Activated naive CD4-positive, alpha-beta T cell treated with Interleukin-2 at 50 U/mL for 16 hours (primary cell): ENCODE measurements at places on chromosomes 7 and 10.
A peak's percentile ranks its signal among the peaks of the same experiment; 100 is the strongest.

DNA sequence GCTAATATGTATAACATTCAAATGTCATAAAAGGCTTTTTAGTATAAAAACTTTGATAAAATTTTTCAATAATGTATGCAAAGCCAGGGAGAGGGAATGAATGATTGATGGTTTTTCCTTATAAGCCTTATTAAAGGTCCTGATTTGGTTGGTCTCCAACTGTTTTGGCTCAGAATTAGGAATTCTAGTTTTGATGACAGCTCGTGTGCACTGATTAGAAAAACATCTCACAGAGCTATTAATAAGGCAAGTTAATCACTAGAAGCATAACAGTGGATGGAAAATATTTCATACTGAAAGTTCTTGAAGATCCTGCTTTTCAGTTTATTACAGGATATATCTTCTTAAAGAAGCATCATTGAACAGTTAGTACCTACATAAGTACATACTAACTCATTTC, 114.9 kb upstream of the NOBOX start:
- no peak for DNase-seq

GRCh38 chr7:149498811-149499210, 1.2 kb upstream of the ZNF746 start:
- no peak for DNase-seq

- DNase-seq: no peak
Measured at GRCh38 chr10:84340187-84340586, 11.8 kb downstream of the CCSER2 start.

DNA sequence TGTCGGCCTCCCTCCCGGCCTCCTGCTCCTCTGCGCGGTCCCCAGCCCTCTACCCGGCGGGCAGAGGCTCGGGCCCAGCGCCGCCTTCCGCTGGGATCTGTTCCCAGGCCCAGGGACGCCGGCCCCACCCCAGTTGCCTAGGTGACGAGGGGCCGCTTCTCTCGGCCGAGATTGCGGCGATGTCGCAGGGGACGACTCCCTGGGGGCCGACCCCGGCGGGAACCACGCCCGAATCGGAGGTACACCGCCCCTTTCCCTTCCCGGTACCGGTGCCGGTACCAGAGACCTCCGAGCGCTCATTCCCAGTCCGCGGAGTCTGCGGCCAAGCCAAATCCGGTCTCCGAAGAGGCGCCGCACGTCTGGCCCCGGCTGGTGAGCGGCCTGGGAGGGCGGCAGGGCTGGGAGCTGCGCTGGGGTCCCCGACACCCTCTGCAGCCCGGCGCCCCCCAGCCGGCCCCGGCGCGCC, at the start of gene CABCOCO1:
CABCOCO1 (plus strand) TSS at position 136 of the 466 bp plus-strand sequence; CDS start at position 180, 44 bp downstream.
- no peak for DNase-seq

DNA sequence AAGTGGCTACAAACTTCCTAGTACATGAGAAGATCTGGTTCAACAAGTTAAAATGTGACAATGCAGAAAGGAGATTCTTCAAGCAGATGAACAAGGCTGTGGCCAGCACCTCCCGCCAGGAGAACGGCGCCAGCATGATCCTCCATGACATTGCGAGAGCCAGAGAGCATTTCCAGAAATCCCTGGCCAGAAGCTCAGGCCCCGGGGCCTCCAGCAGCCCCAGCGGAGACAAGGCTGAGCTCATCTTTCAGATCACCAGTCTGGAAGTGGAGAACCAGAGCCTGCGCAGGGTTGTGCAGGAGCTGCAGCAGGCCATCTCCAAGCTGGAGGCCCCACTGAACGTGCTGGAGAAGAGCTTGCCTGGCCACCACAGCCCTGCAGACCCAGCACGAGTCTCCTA, 40.1 kb upstream of the ZNF273 start:
- no peak for DNase-seq

- DNase-seq: no peak
Measured at GRCh38 chr10:87861566-87861952, 1.8 kb downstream of the KLLN start.

- DNase-seq: no peak
Measured at GRCh38 chr7:121081327-121081936, 92.9 kb downstream of the CPED1 start.

- DNase-seq: no peak
Measured at GRCh38 chr10:60283397-60283796, 106.3 kb downstream of the ANK3 start.

GRCh38 chr7:92768501-92769393, 67.6 kb downstream of the CDK6 start:
- peak; percentile 45 for DNase-seq

DNA sequence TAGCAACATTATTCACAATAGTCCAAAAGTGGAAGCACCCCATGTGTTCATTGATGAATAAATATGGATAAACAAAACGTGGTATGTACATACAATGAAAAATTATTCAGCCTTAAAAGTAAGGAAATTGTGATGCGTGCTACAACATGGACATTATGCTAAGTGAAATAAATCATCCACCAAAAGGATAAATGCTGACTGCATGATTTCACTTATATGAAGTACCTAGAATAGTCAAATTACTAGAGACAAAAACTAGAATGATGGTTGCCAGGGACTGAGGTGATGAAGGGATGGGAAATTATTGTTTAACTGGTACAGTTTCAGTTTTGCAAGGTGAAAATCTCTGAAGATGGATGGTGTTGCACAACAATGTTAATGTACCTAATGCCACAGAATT, 56.6 kb downstream of the THSD7A start:
- no peak for DNase-seq

DNA sequence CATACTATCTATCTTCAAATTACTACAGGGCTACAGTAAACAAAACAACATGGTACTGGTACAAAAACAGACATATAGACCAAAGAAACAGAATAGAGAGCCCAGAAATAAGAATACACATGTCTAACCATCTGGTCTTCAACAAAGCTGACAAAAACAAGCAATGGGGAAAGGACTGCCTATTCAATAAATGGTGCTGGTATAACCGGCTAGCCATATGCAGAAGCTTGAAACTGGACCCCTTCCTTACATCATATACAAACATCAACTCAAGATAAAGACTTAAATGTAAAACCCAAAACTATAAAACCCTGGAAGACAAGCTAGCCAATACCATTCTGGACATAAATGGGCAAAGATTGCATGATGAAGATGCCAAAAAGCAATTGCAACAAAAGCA, 1143.7 kb downstream of the DNAJB9 start:
- no peak for DNase-seq

DNA sequence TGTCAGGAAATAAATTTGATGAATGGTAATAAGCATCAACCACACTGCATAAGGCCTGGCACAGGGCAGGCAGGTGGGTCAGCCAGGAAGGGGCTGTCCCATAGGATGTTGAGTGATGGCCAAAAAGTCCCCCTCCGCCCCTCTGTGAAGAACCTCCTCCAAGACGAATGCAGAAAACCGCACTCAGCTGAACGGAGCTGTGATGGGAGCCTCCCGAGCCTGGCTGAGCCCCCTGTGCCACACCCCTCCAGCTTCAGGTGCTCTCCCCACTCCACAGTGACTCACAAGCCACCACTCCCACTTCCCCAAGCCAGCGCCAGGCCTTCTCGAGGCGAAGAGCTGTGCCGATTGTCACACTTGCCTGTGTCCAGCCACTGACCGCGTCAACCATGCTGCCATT, 184.2 kb downstream of the MAD1L1 start:
- DNase-seq: no peak

DNA sequence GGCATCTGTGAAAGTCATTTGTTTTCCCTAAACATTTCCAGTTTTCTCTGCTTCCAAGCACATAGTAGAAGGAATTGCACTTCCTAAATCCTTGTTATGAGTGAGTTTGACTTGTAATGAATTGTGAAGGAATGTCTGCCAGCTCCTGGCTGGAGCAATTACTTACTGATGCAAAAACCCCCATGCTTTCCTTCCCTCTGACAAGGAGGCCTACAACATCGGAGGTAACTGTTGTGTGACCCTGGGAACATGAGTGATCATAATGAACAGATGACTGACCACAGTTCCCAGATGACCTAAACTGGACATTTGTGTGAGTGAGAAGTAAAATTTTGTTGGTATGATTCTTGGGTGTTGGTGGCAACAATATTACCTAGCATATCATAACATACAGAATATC, 21.4 kb upstream of the CPVL start:
- no peak for DNase-seq

- no peak for DNase-seq
Measured at GRCh38 chr7:121531175-121532070, 135.3 kb upstream of the FAM3C start.

DNA sequence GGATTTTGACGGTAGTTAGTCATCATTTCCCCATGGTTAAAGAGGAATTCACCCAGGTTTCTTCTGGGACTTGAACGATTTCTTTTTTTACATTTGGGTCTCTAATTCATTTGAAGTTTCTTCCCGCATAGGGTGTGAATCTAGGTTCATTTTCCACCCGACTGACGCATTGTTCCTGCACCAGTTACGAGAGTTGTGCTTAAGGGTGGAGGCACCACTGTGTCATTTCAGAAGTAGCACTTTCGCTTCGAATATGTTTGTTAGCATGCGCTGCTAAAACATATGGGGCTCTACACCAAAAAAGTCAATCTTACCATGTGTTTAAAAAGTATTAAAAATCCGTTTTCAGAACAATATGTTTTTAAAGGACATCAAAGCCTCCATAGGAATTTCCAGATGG, 140.3 kb downstream of the VIPR2 start:
- DNase-seq: peak; percentile 31

GRCh38 chr7:108449521-108449920, 6.7 kb downstream of the NRCAM start:
- no peak for DNase-seq

GRCh38 chr7:22578007-22578733, 78.2 kb upstream of the STEAP1B start:
- DNase-seq: no peak

DNA sequence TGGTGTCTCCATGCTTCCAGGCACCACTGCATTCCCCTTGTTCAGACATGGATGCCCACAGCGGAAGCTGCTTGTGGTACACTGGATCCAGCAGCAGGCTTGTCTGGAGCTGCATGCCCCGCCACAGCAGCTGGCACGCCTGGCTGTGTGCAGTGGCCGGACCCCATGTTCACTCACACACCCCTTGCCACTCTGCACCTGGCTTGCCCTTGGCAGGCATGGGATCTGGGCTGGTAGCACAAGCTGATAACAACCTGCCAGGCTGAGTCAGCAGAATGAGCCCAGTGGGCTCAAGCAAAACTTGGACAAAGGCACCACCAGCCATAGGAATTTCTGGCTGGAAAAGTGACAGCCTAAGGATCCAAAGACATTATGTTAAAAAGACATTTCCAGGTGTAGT, 91.8 kb upstream of the TMEM168 start:
- no peak for DNase-seq

- DNase-seq: no peak
Measured at GRCh38 chr10:99285881-99286280, 43.3 kb upstream of the CNNM1 start.

GRCh38 chr7:102459221-102459844, 5.3 kb downstream of the ALKBH4 start:
- no peak for DNase-seq

GRCh38 chr10:33358016-33358415, 23.5 kb upstream of the NRP1 start:
- DNase-seq: no peak

- DNase-seq: no peak
Measured at GRCh38 chr10:120039826-120040225, 147.3 kb downstream of the SEC23IP start.

DNA sequence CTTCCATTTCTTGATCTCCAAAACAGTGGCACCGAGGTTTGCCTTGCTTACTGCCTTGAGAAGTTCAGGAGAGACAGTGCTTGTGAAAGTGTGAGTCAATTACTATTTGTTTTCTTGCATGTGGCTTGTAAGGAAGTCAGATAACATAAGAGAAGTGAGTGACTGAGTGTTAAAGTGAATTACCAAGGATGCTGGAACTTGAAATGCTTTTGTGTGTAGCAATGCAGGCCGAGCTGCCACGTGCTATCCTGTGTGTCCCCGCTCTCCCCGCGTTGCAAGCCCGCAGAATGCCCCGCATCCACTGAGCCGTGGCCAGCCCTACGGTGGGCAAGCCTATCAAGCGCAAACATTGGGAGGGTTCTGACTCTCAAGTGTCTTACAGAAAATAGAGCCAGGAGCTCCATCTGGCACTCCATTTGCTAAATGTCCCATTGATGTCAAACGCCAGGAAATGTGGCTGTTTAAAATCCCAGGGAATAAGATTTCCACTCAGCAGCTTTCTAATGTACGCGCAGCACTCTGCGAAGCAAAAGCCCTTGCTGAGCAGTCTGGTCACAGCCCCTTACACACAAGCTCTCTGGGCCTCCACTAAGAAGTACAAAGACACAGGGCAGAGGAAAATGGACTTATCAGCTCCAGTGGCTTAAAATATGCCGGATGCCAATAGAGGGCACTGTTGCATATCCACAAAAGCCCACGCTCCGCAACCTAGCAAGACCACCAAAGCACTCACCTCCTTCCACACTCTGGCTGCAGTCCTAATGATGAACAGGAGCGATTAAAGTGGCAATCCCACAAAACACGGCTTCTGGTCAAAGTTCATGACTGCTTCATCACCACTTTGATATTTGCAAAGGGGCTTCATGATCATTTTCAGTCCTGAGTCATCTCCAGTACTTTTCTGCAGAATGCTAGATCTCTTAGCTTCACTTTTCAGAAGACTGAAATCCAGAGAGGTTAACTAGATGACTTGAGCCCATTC, 158.0 kb upstream of the ITGB1 start:
- DNase-seq: peak; percentile 45

DNA sequence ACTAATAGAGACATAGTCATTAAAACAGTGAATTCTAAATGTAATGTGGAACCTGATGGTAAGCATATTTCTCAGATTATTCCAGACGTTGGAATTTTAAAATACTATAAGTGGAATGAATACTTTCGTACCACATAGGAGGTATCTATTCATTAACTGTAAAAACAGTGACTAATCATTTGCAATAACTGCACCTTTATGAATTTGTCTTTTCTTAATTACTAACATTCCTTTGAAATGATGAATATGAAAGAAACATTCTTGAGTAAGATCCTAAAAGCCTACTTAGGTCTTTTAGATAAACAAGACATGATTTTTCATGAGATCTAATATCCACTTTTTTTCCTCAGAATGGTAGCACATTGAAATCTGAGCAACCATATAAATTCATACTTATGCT, 549.0 kb upstream of the LRRN3 start:
- DNase-seq: no peak

DNA sequence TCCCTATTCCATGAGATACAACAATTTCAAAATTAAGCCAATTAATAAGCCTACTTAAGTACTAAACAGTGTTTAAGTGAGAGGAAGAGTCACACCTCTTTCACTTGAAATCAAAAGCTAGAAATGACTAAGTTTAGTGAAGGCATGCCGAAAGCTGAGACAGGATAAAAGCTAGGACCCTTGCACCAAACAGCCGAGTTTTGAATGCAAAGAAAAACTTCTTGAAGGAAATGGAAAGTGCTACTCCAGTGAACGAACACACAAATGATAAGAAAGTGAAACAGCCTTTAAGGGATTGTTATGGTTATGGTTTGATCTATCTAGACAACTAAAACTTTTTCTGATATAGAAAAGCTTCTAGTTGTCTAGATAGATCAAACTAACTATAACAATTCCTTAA, 135.4 kb upstream of the KMT2E start:
- no peak for DNase-seq

- DNase-seq: peak; percentile 3
Measured at GRCh38 chr10:121608469-121609190, 10.4 kb upstream of the FGFR2 start.
